NCI-H2107 (cell line): ENCODE measurements at places on chromosomes 13 and 19.

DNA sequence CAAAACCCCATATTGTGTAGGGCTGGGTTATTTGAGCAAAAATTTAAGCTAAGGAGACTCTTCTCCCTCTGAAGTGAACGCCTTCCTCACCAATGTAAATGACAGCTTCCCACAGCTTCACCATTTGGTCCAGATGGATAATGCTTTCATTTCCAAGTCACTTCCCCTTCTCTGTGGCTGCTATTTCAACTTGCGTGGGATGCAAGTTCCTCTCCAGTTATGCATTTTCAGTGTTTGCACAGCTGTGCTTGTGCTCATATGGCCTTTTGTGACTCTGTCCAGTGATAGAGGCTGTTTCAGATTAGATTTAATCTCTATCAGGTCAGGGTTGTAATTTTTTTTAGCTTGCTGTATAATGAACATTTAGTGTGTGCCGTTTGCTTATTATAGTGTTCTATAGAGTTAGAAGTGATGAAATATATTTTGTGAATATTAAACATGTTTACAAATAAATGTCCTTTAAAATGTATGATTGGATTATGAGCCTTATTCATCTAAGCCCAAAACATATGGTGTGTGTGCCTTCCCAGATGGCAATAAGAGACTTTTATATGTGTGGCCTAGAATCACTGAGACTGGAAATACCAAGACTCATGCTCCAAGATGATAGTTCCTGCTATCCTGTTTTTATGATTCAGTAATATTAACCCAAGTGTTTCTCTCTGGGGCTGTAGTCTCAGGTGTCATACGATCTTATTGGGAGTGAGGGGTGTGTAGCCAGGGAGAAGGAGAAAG lies 86.6 kb downstream of the TNFRSF19 start:
- no peak for DNase-seq

DNA sequence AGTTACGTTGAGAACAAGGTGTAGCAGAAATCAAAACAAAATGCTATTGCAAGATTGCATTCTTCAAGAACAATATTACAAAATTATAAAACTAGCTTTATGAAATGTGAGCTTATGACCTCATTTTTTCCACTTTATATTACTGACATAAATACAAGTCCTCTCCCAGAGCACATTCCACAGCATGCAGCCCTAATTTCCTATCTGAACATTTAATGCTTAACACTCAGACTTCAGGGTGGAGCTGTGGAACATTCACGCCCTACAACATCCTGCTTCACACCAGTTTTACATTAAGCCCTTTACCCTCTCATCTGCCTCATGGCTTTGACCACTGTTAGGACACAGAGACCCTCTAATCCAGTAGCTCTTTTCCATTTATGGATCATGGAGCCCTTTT lies 65.5 kb downstream of the EPSTI1 start:
- no peak for DNase-seq

GRCh38 chr13:28056970-28057712 lies 43.2 kb downstream of the FLT3 start:
- no peak for DNase-seq

- no peak for DNase-seq
Measured at GRCh38 chr19:31350033-31350692, 927 bp upstream of the TSHZ3 start.

GRCh38 chr19:35908010-35908441 lies at the start of gene TYROBP:
TYROBP (minus strand) TSS chr19:35908295; CDS start chr19:35908228, 67 bp downstream.
- no peak for DNase-seq

GRCh38 chr13:78680576-78681350 lies 21.8 kb upstream of the OBI1 start:
- DNase-seq = no peak

DNA sequence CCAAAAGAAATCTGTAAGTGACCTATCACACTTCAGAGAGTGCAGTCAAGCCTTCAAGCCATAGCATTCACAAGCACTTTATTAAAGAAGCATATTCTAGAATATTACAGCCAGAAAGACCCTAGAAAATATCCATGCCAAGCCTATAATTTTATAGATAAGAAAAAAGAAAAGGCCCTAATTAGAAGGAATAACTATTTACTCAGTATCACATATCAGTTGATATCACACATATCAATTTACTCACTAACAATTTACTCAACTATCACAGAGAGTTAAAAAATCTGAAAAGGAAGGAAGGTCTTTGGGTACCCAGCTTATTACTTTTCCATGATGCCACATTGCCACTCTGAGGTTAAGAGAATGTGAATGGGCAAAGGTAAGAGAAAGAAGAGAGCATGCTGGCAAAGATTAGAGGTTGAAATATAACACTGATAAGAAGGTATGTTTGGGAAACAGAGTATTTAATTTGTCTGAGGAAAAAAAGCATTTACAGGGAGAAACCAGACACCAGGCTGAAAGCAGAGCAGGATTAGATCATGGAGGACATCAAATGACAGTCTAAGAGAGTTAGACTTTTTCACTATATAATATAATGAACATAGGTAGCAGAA lies 186.2 kb downstream of the VWA8 start:
- DNase-seq = peak; percentile 38

- DNase-seq = no peak
Measured at GRCh38 chr13:42981853-42982252, 10.2 kb downstream of the EPSTI1 start.

- DNase-seq = no peak
Measured at GRCh38 chr19:3359015-3359918, 7.1 kb upstream of the NFIC start.

DNA sequence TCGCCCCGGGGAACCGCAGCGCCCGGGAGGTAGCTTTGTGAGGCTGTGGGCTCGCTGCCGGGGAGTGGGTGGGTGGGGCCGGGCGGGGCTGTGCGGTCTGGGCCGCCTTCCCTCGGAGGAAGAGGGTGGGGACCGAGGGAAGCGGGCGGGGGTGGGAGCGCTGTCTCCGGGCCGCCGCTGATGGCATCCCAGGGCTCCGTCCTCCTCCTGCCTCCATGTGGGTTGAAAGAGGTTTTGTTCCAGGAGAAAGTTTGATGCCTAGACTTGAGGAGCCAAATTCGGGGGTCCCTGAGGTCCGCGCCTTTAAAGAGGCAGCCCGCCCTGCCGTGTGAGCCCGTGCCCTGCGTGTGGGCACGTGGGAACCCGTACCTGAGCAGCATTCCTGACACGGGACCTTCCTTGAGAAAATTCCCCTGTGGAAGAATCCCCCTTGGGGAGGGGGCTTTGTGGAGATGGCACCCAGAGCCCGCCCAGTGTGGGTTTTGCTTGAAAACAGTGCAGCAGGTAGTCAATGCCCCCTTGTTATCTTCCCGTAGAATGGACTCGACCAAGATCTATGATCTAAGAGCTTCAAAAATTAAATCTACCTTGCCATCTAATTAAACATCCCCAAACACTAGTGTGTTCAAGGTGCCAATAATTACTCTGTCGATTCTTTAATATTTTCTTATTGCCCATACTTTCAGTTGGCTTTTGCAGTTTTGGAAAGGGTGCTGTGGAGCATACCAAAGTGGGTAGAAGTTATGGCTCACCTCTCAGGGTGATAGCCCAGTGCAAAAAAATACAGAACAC lies 107.8 kb downstream of the RXFP2 start:
- no peak for DNase-seq

GRCh38 chr19:4346020-4346383 lies 2.6 kb downstream of the MPND start:
- DNase-seq = no peak

DNA sequence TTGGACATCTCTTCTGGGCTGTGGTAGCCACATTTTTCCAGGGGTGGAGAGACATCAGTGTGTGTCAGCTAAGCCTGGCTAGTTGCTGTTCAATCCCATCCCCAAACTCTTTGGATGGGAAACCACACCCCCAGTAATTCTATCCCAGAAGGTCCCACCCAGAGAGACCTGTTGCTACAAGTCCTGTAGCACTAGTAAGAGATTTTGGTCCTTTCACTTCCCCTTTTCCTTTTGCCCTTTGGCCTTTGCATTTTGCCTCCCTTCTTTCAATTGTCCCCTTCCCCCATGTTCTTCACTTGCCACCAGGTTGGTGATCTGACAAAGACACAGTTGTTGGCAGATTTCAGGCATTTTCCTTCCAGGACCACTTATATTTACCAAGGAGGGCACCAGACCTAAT lies 3.8 kb downstream of the CBY2 start:
- no peak for DNase-seq
